ENCODE measurements at places on chromosomes 2 and 18.

GRCh38 chr18:29661924-29662323 lies 1380.6 kb downstream of the DSC3 start:
- DNase-seq, result no peak

- DNase-seq, result no peak
Measured at GRCh38 chr2:182682210-182682609, 33.8 kb upstream of the DNAJC10 start.

DNA sequence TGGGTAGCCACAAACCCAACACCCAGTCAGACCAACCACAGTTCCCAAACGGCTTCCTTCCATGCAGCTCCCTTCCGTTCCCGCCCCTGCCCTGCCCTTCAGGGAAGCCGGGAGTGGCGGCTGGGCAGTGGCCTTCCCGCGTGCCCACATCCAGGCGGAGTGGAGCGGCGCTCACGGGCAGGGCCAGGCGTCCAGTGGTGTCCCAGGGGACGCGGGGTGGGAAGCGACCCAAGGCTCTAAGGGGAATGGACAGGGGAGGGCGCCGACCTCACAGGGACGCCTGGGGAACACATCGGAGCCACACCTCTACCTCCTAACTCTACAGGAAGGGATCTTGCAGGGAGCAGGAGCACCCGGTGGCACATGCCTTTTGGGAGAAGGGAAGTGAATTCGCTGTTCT lies 225.9 kb upstream of the MGAT5 start:
- no peak for DNase-seq

- peak; percentile 23 for DNase-seq
Measured at GRCh38 chr2:46645681-46646162, 166.4 kb downstream of the TMEM247 start.

DNA sequence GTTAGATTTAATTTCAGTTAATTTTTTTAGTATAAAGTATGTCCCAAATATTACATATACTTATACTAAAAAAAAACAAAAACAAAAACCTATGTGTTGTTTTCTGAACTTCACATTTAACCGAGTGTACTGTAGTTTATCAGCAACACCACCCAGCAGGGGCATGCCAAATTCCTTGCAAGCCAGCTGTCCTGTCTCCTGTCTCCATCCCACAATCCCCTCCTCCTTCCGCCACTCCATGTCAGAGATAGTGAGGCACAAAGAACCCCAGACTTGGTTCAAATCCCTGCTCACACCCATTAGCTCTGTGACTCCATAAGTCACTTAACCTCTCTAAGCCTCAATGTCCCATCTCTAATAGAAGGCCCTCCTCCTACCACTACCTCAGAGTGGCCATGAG lies 9.4 kb downstream of the CHST10 start:
- DNase-seq, result no peak

- no peak for DNase-seq
Measured at GRCh38 chr2:112692495-112692911, 28.3 kb upstream of the NT5DC4 start.

DNA sequence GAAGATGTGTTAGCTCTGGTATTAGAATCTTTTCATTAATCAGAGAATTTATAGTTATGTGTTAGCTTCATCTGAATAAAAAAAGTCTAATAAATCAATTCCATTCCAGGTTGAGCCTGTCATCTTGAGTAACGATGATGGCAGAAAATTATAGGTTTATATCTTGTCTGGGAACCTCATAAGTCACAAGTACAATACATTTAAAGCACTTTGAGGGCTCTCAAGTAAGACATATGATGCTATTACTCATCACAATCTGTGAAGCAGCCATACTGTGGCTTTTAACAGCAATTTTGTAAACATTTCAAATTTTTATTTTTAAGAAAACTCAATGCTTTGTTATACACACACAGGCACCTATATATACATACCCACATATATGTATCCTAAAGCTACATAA lies 484.1 kb upstream of the VRK2 start:
- no peak for DNase-seq

Data from gastrocnemius medialis (tissue), 4 donors.